ENCODE measurements at places on chromosomes 16 and 17. TPM values are rescaled to one million over a fixed set of nuclear protein-coding genes. Genes with fewer than 3 reads are reported as not detected.

DNA sequence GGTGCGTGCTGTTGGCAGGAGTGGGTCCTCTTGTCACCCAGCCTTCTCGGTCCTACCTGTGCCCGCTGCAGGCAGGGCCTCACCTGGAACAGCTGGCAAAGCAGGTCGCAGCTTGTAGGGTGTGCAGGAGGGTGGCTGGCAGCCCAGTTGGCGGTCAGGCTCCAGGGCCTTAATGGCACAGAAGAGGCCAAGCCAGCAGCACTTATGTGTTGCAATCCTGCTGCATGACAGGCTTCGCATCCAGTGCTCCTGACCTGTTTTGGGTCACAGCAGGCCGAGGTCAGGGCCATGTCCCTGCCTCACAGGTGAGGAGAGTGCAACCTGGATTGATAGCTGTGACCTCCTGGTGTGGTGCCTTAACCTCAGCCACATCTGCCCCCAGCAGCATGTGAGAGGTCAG is 31.9 kb downstream of the ZC3H18 start:
- no peak for DNase-seq

- peak; percentile 28 for DNase-seq
These were observed 261.8 kb upstream of the PSMD7 start for GRCh38 chr16:74034862-74035261.

DNA sequence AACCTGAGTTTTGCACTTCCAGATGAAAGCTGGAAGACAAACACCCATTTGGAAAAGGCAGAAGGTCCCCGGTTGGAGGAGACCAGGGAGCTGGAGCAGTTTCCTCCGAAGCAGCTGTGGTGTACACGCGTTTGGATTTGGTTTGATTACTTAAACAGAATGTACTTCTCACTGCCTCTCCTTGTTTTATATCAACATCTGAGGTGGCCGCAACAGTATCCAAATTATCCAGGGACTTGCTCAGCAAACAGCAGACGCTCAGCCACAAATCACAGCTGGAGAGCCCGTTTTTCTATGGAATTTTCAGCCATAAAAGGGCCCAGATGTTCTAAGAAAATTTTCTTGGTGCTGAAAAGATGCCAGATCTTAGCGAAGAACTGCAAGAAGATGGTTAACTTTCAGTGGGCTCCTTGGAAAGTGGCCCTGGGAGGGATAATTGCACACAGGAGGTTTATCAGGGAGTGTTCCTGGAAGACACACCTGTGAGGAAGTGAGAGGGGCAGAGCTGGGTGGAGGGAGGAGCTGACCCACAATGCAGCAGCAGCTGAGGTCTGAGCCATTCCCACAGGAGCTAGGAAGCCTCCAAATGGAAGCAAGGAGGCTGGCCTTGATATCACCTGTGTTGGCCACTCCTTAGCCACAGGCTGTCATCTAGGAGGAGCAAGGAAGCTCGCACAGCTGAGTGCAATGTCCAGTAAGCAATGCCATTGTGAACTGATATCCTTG is 28.9 kb upstream of the CDH5 start:
- peak; percentile 79 for DNase-seq

DNA sequence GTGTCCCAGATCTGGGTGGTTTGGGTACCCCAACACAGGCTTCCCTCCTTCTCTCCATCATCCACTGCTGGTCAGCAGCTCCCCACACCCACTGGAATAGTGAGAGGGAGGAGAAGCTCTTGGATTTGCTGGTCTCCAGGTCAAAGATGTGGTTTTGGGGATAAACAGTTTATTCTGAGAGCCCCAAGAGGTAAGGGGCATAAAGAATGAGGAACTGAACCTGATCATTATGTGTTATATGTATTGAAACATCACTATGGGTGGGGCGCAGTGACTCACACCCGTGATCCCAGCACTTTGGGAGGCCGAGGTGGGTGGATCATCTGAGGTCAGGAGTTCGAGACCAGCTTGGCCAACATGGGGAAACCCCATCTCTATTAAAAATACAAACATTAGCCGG is 3.9 kb downstream of the DPEP2 start:
- no peak for DNase-seq

GRCh38 chr16:81797443-81797842 is 18.4 kb downstream of the PLCG2 start:
- no peak for DNase-seq

- no peak for DNase-seq
These were observed 24.0 kb downstream of the ABCC1 start for GRCh38 chr16:15973421-15973820.

CCDC200 gene
- polyA plus RNA-seq, result not detected

DNA sequence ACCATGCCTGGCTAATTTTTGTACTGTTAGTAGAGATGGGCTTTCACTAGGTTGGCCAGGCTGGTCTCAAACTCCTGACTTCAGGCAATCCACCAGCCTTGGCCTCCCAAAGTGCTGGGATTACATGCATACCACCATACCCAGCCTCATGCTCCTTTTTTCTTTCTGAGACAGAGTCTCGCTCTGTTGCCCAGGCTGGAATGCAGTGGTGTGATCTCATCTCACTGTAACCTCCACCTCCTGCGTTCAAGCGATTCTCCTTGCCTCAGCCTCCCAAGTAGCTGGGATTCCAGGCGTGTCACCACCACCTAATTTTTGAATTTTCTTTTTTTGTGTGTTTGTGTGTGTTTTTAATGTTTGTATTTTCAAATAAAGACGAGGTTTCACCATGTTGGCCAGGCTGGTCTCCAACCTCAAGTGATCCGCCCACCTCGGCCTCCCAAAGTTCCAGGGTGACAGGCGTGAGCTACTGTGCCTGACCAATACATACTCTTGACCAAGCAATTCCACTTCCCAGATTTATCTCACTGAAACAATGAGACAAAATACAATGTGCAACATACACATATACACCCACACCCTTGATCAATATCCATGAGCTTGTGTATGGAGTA is 5.0 kb downstream of the GRB2 start:
- DNase-seq, result no peak

GRCh38 chr16:57679767-57680482 is 11.8 kb downstream of the ADGRG3 start:
- no peak for DNase-seq

MPG gene
- polyA plus RNA-seq, result 54.3 TPM

WDR45B gene
- 64.7 TPM for polyA plus RNA-seq

GRCh38 chr17:40956401-40957254 is 10.1 kb downstream of the KRT39 start:
- no peak for DNase-seq

HEXIM2 gene
- 29.1 TPM for polyA plus RNA-seq

GRCh38 chr17:7324438-7324779 is 4.7 kb downstream of the NEURL4 start:
- no peak for DNase-seq

GRCh38 chr17:75003957-75004355 is 8.5 kb upstream of the MRPL58 start:
- DNase-seq, result no peak

- peak; percentile 3 for DNase-seq
These were observed 311.5 kb upstream of the KCNJ16 start for GRCh38 chr17:69763503-69763902.

CA7 gene
- not detected for polyA plus RNA-seq

GRCh38 chr16:3092501-3092941 is 6.6 kb downstream of the ZSCAN10 start:
- peak; percentile 64 for DNase-seq

DNA sequence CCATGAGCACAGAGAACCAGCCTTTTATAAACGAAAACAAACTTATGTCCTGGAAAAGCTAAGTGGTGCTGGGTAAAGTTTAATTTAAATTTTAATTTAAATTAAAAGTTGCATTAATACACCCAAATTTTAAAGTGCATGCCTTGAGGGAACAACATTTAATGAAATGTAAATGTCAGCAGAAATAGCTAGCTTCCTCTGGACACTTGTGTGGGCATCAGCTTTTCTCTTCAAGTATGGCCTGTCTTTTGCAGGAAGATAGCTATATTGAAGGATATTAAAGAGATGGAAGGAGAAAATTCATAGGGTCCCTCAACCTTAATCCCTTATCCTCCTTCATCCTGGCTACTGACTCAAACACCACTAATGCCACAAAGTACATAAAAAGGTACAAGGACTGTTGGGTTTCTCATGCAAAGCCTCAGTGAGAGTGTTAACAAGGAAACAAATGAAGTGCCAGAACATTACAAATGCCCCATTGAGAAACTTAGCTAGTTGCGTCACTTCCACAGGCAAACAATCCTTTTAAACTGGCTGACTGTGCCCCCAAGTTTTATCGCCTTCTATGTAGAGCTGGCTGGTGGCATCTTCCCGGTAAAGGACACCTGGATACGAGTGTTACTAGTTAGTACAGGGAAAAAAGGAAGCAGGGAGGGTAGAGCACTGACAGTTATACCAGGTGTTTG is 14.1 kb downstream of the PHF12 start:
- no peak for DNase-seq

C17orf67 gene
- polyA plus RNA-seq, result 0.69 TPM

DNA sequence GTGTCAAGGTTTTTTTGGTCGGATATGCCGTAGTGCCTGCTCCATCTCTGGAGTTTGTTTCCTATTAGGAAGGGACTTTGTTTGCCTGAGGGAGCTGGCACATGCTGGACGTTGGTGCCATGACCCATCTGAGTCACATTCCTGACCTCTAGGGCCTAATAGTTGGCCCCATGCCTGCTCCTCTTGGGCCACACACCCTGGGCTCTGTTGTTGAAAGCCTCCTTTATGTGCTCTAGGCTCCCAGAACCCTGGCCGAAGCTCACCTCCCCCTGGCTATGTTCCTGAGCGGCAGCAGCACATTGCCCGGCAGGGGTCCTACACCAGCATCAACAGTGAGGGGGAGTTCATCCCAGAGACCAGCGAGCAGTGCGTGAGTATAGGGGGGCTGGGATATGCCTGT is 18.4 kb downstream of the LIMD2 start:
- DNase-seq, result no peak

- DNase-seq, result no peak
These were observed 7.6 kb upstream of the FZD2 start for GRCh38 chr17:44549686-44550085.

ENPP7 gene
- 3.7 TPM for polyA plus RNA-seq

GRCh38 chr17:15386083-15386482 is 44.7 kb upstream of the TEKT3 start:
- no peak for DNase-seq

DNA sequence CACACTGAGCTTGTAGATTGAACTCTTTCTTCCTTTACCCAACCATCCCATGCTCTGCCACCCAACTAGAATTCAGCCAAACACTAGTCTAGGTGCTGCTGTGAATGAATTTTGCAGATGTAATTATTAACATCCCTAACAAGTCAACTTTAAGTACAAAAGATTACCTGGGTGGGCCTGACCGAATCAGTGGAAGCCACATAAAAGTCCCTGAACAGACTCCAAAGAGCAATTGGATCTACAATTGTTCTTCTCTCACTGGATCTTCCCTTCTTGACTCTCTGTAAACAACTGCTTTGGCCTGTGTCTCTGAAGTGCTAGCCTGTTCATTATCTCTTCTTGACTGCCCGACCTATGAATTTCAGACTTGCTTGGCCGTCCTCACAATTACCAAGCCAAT is 67.9 kb downstream of the PMP22 start:
- no peak for DNase-seq

CRYM gene
- polyA plus RNA-seq, result 80.9 TPM

NUDT7 gene
- 43.8 TPM for polyA plus RNA-seq

GRCh38 chr16:1109648-1110047 is 13.6 kb upstream of the C1QTNF8 start:
- no peak for DNase-seq

GRCh38 chr17:4678448-4679026 is 25.4 kb downstream of the PELP1 start:
- no peak for DNase-seq

DNA sequence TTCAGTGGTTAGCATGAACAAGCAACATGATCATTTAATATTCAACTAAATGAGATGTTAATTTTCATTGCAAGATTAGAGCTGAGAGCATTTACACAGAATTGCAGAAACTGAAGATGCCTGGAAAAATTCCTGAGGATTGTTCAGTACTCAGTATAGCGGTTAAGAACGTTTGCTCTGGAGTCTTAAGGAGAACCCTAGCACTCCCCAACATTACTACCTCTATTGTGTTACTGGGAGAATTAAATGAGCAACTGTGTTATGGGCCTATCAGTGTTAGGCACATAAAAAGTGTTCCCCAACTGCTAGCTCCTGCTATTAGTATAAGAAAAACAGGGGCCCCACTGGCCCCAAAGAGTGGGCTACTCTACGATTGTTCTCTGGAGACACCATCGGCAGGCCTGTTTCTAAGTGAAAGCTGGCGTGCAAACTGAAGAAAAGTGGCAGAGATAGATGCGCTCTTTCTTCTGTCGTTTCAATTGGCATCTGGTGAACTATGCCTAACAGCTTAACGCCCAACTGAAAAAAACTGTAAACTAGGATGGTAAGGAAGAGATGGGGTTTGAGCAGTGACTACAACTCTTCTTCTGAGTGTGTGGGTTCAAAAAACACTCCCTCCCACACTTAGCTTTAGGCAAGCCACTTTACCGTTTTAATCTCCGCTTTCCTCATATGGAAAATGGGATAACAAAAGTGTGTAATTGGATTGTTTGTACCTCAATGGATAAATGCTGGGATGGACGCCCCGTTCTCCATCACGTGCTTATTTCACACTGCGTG is 1.3 kb downstream of the CDR2 start:
- DNase-seq, result no peak

KRTAP4-1 gene
- polyA plus RNA-seq, result not detected

HSD17B1 gene
- polyA plus RNA-seq, result 3.3 TPM

DNA sequence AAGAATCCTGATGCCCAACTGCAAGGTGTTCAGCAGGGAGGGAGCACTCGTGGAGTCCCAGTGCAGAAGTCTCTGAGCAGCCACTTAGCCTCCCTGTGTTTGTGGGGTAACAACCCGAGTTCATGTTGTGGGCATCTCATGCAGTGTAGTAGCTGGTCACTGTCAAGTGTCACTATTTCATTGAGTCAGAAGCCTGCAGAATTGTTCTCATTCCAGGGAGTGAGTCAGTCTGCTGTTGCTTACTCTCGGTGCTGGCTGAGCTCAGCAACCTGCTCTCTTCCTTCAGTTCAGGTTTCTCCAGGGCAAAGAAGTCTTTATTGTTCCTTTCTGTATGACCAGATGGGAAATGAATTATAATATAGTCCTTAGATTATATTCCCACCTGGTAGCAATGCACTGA is 24.1 kb downstream of the HMOX2 start:
- DNase-seq, result no peak

Data from kidney (tissue), 22 donors.